ENCODE measurements at places on chromosomes 13 and 19. TPM values are rescaled to one million over a fixed set of nuclear protein-coding genes. Genes with fewer than 3 reads are reported as not detected.

GRCh38 chr19:30649934-30650614 lies 277.9 kb downstream of the ZNF536 start:
- DNase-seq = peak; percentile 60

GRCh38 chr13:77979721-77980385 lies 61.2 kb upstream of the EDNRB start:
- no peak for DNase-seq

- no peak for DNase-seq
Measured at GRCh38 chr13:24217601-24218281, 57.2 kb downstream of the SPATA13 start.

DNA sequence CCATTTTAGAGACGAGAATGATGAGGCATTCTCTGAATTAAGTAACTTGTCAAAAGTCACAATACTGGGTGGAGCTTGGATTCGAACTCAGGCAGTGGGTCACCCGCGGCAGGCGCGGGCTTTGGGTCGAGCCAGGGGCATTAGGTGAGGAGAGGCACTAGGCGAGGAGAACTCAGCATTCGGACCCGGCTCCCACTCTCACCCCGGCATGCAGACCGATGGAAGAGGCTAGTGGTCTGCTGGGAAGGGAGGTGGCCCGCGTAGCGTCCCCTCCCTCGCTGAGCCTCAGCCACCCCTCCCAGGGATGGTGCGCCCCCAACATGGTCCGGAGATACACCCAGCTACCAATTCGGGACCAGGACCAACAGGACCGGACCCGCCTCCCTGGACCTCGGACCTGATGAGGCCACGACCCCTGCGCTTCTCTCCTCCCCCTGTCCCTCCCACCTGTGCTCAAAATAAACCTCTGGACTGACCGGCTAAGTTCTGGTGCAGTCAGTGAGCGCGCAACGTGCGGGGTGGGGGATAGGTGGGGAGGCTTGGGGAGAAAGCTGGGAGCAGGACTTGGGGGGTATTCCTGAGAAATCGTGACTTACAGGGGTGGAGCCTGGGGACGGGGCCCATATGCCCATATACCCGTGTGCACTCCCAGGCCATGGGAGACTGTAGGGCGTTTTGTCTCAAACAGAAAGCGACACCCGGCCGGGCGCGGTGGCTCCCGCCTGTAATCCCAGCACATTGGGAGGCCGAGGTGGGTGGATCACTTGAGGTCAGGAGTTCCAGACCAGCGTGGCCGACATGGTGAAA lies 1.3 kb upstream of the SNAPC2 start:
- DNase-seq = peak; percentile 73

- peak; percentile 45 for DNase-seq
Measured at GRCh38 chr13:48646791-48647190, 6.9 kb upstream of the CYSLTR2 start.

ZNF383 gene
- polyA plus RNA-seq = 15.7 TPM

ZNF135 gene
- 29.9 TPM for polyA plus RNA-seq

ZNF749 gene
- polyA plus RNA-seq = 13.6 TPM

GRCh38 chr19:42251572-42252358 lies 3.2 kb downstream of the ERF start:
- no peak for DNase-seq

DNA sequence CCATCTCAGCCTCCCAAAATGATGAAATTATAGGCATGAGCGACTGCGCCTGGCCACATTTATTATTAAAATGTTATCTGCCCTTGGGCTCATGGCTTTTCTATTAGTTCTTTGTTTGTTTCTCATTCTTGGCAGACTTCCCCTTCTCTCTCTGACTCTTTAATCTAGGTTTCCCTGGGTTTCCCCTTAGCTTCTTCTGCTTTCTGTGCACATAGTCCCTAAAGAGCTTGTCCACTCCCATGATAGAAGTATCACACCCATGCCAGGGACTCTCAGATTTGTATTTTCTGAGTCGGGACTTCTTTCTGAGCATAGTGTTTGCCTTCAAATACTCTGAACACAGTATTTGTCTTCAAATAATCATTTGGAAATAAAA lies 38.6 kb upstream of the ITM2B start:
- DNase-seq = no peak
